SK-N-SH (cell line): ENCODE measurements at places on chromosomes 12 and 14. TPM values are rescaled to one million over a fixed set of nuclear protein-coding genes. Genes with fewer than 3 reads are reported as not detected.

TAS2R19 gene
- polyA plus RNA-seq: 0.15 and 0.47 TPM in 2 replicates

FZD10 gene
- not detected in 2 replicates for polyA plus RNA-seq

IL31 gene
- not detected in 2 replicates for polyA plus RNA-seq

POTEM gene
- polyA plus RNA-seq: 0.06 and 0.25 TPM in 2 replicates
